ENCODE measurements at places on chromosomes 16 and 17.

- no peak for DNase-seq
These were observed 54.8 kb downstream of the RMI2 start for GRCh38 chr16:11400076-11400475.

GRCh38 chr17:7633093-7633492, 3.2 kb downstream of the SHBG start:
- no peak for DNase-seq

DNA sequence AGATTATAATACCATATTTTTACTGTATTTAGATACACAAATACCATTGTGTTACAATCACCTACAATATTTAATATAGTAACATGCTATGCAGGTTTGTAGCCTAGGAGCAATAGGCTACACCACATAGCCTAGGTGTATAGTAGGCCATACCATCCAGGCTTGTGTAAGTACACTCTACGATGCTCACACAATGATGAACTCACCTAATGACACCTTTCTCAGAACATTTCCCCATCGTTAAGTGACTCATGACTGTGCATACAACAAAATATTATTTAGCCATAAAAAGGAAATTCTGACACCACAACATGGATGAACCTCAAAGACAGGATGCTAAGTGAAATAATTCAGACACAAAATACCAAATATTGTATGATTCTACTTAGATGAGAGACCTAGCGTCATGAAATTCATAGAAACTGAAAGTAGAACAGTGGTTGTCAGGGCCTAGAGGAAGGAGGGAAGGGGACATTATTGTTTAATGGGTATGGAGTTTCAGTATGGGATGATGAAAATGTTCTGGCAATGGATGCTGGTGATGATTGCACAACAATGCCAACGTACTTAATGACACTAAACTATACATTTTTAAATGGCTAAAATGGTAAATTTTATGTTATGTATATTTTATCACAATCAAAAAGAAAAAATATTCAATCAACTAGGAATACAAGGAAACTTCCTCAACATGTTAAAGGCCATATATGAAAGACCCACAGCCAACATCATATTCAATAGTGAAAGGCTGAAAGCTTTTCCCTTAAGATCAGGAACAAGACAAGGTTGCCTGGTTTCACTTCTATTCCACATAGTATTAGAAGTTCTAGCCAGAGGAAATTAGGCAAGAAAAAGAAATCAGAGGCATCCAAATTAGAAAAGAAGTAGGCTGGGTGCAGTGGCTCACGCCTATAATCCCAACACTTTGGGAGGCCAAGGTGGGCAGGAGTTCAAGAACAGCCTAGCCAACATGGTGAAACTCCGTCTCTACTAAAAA, 5.9 kb upstream of the C16orf87 start:
- DNase-seq: no peak

GRCh38 chr17:70483624-70484023, 314.3 kb downstream of the KCNJ2 start:
- no peak for DNase-seq

GRCh38 chr17:45341533-45342158, 24.8 kb upstream of the MAP3K14 start:
- DNase-seq: no peak

- no peak for DNase-seq
These were observed 2.6 kb downstream of the EXOC3L1 start for GRCh38 chr16:67187175-67187890.

DNA sequence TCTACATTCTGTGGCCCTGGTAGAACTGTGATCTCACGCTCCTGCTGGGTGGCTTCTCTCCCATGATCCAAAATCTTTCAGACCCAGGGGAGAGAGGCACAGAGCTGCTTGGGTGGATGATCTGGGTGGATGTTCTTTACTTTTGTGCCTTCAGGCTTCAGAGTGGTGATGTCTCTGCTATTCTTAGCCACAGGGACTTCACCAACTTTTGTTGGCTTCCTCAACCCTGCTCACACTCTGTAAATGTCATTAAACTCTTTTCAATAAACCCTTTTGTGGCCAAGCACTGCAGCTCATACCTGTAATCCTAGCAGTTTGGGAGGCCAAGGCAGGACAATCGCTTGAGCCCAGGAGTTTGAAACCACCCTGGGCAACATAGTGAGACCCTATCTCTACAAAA, 7.6 kb downstream of the CLEC10A start:
- no peak for DNase-seq

DNA sequence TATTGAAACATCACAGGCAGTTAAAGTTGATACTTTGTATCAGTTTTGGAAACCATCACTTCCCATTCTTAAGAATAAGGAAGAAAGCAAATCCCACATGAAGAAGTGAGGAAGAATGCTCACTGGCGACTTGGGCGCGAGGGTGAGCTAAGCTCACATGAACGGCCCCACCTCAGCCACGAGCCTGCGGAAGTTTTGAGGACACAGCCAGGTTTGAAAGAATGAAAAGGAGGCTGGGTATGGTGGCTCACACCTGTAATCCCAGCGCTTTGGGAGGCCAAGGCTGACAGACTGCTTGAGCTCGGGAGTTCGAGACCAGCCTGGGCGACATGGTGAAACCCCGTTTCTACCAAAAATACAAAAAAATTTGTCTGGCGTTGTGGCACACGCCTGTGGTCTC, 110.3 kb upstream of the CHMP6 start:
- no peak for DNase-seq

- no peak for DNase-seq
These were observed 7.8 kb downstream of the ATP2A3 start for GRCh38 chr17:3956327-3956957.

DNA sequence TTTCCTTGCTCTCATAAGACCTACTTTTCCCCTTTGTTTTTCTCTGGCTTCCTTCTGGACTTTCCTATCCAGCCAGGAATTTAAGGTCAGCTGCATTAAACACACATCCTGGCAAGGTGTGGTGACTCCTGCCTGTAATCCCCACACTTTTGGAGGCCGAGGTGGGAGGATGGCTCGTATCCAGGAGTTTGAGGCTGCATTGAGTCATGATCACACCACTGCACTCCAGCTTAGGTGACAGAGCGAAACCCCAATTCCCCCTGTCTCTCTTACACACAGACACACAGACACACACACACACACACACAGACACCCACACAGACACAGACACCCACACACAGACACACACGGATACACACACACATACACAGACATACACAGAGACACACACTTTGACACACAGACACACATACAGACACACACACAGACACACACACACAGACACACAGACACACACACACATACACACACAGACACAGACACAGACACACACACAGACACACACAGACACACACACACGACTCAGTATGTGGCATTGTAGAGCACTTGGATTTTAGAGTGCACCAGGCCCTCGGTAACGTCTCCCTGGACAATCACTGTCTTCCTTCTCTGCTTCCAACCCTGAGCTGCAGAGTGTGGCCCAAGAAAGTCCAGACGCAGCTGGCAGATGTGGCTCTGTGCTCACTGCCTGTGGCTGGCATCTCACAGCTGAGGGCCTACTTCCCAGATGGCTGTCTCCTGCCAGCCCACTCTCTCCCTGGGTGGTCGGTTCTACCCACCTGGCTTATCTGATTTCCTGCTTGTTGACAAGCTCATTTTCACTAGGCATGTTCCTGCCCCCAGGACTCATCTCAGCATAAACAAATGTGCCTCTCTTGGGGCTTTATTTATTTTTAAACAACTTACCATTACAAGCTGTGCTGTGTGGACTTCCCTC, 39.0 kb downstream of the NLRP1 start:
- DNase-seq: no peak

GRCh38 chr17:44024271-44024663, 9.5 kb upstream of the TMEM101 start:
- DNase-seq: no peak

DNA sequence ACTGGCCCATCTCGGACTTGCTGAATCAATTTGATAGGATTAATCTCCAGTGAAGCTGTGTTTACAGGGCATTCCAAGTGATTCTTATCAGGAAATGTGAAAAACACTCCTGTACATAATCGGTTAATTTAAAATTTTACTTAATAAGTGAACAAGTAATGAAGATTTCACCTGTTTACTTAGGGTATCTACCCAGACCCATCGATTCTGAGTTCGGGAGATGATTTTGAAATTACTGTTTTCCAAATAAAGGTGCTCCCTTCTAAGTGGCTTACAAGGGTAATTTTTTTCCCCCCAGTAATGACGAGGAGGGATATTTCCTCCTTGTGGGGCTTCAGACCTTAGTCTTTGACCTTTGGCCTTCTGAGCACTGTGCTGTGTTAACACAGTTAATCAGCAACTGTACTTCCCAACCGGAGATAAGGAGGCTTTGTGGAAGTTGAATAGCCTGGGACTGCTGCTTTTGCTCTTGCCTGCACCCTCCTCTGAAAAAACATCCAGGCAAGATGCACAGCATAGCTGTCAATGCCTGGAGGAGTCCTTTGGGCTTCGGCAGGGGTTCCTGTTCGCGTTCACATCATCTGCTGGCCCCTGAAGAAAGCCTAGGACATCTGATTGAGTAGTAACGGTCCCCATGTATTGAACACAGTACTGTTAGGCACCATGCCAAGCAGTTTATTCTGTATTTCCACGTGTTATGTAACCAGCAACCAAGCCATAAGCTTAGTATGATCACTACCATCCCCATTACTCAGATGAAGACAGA, 1.8 kb downstream of the FAHD1 start:
- DNase-seq: no peak

DNA sequence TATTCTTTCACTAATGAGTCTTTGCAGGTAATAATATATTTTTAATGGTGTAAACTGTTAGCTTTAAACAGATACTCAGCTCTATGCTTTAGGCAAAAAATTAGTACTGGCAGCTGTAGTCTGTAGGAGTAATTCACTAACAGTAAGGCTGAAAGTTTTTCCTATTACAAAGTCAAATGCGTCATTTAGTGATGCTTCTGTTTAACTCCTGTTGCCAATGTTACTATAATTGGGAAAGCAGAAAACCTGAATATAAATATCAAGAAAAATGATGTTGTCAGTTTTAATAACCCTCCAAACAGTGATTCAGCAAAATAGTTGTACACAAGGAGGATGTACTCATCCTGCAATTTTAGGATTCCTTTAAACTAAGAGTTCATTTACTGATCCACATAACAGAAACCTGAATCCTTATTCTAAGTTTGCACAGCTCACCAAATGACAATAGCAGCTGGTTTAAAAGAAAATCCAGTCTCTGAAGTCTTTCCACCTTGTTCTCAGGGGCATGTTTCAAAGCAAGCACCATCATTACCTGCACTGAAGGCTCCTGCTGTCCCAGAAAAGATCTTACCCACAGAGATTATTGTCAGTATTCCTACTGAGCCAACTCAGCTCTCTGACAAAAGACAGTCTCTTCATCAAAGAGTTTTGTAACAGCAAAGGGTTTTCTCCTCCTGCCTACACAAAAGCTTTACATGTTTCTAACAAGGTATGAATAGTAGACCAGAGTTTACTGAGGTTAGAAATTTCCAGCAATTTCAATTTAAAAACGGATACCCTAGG, 4.2 kb downstream of the CDR2 start:
- no peak for DNase-seq

- no peak for DNase-seq
These were observed 65.0 kb downstream of the CRISPLD2 start for GRCh38 chr16:84884596-84885341.

DNA sequence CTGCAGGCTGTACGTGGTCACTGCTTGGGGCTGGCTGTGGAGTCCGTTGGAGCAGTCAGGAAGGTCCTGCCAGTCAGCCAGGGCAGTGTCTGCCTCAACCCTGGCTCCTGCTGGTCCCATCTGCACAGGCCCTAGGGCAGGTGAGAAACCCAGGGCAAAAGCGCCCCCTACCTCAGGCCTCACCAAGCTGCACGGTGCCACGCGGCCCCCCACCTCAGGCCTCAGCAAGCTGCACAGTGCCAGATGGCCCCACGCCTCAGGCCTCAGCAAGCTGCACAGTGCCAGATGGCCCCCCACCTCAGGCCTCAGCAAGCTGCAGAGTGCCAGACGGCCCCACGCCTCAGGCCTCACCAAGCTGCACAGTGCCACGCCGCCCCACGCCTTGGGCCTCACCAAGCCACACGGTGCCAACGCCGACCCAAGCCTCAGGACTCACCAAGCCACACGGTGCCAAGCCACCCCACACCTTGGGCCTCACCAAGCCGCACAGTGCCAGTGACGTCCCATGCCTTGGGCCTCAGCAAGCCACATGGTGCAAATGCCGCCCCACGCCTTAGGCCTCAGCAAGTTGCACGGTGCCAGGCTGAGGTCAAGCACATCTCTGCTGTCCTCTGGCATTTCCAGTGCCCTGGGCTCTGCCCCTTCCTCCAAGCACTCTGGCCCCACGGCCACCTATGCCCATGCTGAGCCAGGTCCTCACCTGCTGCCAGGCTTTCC, 5.5 kb downstream of the TMEM204 start:
- DNase-seq: peak; percentile 21

GRCh38 chr17:32288615-32289014, 23.0 kb downstream of the RHBDL3 start:
- no peak for DNase-seq

- peak; percentile 65 for DNase-seq
These were observed 15.4 kb downstream of the CD7 start for GRCh38 chr17:82301916-82302567.

DNA sequence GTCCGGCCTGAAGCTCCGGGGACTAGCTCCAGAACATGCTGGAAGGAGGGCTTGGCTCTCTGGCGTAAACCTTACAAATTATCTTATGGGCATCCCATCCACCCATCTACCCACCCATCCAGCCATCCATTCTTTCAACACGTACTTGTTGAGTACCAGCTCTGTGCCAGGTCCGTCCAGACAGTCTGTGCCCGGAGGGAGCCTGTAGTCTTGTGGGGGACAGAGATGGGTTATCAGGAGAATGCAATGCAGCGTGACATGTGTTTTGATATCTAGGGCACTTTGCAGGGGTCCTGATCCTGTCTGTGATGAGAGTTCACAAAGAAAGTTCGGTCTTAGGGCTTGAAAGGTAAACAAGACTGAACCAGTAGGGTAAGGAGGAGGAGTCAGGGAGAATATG, 4.1 kb upstream of the SLC13A2 start:
- no peak for DNase-seq

DNA sequence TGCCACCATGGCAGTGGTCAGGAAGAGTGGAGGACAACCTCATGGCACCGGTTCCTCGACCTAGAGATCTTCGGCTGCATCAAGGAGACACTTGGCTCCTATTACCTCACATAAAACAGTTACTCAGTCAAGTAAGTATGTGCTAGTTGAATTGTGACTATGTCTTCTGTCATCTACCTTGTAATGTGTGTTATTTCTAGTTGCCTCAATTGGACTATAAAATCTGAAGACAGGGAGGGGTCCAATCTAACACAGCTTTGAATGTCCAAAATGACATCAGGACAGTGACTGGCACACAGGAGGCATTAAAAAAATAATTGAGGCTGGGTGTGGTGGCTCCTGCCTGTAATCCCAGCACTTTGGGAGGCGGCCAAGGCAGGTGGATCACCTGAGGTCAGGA, 17.2 kb downstream of the C16orf86 start:
- no peak for DNase-seq

GRCh38 chr16:71931001-71931400, 35.7 kb downstream of the IST1 start:
- DNase-seq: no peak

GRCh38 chr17:32927724-32928585, at the start of gene TMEM98:
TSS of gene TMEM98 (plus strand) at chr17:32928153. CDS start at chr17:32931529, 3,376 bp downstream.
- DNase-seq: no peak

- DNase-seq: no peak
These were observed 80.8 kb upstream of the HSBP1 start for GRCh38 chr16:83727018-83727417.

- no peak for DNase-seq
These were observed 65.3 kb downstream of the SLC39A11 start for GRCh38 chr17:73027130-73027741.
